ENCODE measurements at places on chromosomes 1 and 21.
A peak's percentile ranks its signal among the peaks of the same experiment; 100 is the strongest.

DNA sequence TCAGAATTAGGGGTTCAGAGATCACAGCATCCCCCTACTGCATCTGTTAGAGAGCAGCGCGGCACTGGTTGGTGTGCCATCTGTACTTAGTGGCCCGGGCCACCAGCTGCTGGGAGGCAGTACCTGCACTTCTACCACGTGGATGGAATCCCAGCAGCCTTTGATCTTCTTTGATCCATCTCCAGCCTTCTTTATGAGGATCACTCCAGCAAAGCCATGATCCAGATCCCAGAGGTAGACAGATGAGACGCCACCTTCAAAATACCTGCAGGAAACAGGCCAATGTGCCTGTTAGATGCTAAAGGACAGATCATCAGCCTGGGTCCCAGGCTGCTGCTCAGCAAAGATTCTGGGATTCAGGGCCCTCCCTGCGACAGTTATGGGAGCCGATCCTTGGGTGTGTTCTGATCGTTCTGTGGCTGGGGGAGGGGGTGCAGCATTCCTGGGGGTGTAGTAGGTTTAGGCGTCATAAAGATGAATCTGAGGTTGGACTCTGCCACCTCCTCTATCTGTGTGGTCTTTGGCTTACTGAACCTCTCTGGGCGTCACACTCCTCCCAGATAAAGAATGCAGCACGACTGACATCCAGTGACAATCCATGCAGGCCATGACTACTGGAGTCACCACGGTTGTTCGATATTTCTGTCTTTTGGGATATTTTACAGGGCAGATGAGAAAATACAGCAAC is 45.3 kb downstream of the SLC66A1 start:
- no peak for DNase-seq

DNA sequence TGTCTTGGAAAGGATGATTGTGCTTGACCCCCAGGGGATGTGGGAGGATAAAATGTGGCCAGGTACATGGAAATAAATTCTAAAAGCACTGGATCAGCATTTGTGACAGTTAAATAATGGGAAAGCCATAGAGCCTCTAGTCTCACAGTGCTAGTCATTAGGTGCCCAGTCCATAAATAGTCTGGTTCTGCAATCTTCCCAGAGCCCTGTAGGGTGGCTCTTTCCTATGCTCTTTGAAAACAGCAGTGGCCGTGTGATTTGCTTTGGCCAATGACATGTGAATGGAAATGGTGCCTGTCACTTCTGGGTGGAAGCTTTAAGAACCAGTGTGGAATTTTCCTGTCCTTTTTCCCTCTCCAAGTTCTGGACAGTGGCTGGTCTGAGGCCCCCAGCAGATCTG is 113.2 kb downstream of the TRABD2B start:
- DNase-seq, result no peak

GRCh38 chr1:74731399-74732052 is 1.3 kb downstream of the CRYZ start:
- DNase-seq, result peak; percentile 60

DNA sequence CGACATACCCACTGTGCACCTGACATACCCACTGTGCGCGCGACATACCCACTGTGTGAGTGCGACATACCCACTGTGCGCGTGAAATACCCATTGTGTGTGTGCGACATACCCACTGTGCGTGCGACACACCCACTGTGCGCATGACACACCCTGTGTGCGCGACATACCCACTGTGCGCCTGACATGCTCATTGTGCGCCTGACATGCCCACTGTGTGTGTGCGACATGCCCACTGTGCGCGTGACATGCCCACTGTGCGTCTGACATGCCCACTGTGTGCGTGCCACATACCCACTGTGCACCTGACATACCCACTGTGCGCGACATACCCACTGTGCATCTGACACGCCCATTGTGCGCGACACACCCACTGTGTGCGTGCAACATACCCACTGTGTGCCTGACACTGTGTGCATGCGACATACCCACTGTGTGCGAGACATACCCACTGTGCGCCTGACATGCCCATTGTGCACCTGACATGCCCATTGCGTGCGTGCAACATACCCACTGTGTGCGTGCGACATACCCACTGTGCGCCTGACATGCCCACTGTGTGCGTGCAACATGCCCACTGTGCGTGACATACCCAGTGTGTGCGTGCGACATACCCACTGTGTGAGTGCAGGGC is 2.5 kb upstream of the RRP1 start:
- no peak for DNase-seq

DNA sequence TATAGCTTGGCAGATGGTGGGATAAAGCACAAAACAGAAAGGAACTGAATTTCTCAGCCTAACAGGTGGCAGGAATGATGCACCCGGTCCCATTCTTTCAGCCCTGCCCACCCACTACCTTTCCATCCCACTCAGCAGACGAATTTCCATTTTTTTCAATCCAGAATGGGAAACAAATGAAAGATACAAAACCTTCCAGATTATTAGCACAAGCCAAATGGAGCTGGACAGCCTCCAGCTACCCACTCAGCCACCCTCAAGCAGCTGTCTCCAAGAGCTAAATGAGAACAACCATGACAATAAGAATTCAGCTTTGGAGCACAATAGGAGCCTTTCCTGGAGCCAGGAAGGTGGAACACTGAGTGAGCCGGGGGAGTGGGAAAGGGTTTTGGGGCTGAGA is 96.3 kb upstream of the ST6GALNAC5 start:
- no peak for DNase-seq

DNA sequence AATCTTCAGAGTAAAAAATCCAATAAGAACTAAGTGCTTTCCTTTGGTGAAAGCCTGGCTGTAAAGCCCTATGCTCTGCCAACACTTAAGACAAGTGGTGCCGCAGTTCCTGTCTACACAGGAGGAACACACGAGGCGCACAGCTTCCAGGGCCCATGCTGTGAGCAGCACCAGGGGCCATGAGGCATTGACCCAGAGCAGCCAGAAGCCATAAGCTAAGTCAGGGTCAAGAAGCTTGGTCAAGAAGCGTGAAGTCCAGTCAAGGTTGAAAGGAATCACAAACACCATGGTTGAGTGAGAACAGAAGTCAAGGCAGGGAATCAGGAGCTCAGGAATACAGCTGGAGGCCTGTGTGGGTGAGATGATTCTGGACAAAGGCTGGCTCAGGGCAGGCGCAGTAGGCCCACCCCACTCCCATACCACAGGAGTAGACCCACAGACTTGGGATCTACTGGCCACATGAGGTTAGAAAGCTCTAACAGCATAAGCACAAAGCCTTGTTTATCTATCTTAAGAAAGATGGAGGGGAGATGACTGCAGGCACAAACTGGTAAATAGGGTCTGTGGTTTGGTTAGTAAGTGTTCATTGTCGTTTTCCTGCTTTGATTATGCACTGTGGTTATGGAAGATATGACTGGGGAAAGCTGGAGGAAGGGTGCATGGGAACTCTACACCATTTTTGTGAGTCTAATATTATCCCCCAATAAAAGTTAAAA is 42.9 kb upstream of the RCAN3 start:
- no peak for DNase-seq

DNA sequence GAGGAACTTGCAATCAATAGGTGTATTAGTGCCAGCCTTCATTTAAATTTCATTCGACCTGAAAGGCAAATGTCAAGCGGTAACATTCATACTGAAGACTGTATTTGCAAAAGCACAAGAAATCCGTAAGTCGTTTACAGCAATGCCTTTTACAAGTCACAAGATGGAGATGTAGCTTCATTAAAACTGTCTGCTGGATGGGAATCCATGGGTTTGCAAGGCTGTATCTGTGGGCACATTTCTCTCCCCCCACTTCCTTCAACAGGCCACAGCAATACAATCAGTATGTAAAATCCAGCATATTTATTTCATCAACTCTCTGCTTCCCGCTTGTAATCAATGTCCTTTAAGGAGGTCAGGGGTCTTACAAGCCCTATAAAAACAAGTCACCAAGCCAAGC is 147.1 kb downstream of the SLC45A1 start:
- peak; percentile 31 for DNase-seq

DNA sequence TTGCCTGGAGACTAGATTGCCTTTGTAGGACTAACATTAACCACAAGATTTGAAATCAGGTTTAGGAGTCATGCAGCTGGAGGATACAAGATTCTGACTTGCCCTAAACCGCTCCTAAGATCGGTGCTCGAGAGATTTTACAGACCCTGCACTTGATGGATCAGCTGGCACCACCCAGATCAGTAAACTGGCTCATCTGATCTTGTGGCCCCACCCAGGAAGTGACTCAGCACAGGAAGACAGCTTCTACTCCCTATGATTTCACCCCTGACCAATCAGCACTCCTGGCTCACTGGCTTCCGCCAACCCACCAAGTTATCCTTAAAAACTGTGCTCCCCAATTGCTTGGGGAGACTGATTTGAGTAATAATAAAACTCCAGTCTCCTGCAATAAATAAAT is 876 bp upstream of the CATSPERE start:
- DNase-seq, result peak; percentile 79

GRCh38 chr1:164587617-164588501 is 28.9 kb downstream of the PBX1 start:
- DNase-seq, result no peak

GRCh38 chr1:175944591-175944990 is 201.2 kb upstream of the TNR start:
- no peak for DNase-seq

- DNase-seq, result no peak
Measured at GRCh38 chr1:4561205-4561604, 93.2 kb upstream of the AJAP1 start.

DNA sequence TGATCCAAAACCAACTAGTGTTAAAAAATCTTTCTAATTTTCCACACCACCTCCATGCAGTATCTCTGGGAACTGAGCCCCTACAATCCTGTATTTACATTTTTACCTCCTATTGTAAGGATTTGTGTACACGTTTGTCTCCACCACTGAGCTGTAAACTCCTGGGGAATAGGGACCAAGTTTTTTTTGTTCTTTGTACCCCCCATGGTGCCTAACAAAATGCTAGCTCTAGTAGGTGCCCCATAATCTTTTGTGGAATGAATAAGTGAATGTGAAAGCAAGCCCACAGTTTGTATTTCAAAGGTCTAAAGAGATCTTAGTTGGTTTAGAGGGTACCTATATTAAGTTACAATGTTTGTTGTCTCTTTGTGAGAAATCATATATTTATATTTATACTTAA is 879 bp upstream of the WLS start:
- no peak for DNase-seq

- no peak for DNase-seq
Measured at GRCh38 chr21:23522751-23523150, 2084.5 kb downstream of the MRPL39 start.

DNA sequence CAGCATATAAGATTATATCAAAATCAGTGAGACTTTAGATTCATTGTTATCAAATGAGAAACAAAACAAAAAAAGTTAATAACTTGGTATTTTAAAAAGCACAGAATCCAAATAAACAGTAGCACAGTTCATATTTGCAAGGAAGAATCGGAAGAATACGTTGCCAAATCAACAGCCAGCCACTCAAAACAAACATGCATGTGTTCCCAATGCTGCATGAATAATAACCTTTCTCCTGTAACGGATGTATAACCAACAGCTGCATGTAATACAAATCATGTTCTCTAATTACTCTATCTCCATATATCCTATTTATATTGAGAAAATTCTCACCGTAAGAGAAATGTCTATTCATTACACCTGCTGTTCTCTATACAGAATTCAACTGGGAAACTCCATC is 98.9 kb upstream of the FOXD3 start:
- no peak for DNase-seq

DNA sequence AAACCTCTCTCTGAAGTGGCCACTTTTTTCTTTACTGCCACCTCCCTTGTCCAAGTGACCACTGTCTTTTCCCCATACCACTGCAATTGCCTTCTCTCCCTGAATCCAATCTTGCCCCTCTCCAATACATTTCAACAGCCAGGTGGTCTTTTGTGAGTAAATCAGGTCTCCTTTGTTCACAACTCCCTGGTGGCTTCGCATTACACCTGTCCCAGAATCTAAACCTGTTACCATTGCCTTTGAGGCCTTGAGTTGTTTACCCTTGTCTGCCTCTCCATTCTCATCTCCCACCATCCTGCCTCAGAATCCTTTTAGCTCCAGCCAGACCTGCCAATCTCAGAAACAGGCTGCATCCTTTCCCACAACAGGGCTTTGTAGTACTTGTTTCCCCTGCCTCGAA is 21.8 kb upstream of the DYNLT5 start:
- no peak for DNase-seq

GRCh38 chr1:207003210-207003609 is 29.3 kb downstream of the C1orf116 start:
- no peak for DNase-seq

- no peak for DNase-seq
Measured at GRCh38 chr1:213136190-213136917, 85.3 kb downstream of the RPS6KC1 start.
